ENCODE measurements at places on chromosomes 5 and 9.

DNA sequence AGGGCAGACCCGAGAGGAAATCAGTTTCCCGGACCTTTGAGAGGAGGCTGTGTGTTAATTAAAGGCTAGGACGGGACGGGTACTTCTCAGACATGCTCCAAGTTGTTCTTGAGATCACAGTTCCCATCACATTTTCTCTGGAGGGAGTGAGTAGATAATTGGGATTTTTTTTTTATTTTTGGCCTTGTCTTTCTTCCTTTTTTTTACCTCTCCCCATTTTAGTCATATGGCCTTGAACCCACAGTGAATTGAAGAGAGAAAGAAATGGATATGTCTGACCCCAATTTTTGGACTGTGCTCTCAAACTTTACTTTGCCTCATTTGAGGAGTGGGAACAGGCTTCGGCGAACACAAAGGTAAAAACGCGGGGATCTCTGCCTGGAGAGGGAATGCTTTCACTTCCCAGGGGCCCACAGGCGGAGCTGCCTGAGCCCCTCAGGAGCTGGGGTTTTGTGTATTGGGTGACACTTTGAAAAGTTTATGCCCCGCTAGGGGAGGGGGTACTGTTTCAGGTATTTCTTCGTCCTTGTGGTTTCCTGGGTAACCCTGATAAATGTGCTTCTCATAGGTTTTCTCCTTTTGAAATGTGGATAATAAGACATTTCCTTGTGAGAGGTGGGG, 191.8 kb downstream of the CD180 start:
- no peak for DNase-seq

DNA sequence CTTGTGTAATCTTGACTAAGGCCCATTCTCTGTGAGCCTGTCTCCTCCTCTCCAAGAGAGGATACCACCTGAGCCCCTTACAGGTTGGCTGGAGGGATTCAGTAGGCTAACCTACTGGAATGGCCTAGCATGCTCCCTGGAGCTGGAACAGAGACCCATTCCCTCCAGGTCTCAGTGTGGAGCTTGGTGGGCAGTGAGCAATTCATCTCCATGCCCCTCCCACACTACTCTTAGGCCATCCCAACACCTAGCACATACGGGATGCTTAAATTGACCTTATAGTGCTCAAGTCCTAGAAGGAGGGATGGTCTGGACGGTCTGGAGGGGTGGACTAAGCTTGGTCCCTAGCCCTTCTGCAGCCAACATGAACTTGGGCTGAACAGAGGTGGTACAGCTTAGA, 75.6 kb downstream of the CRB2 start:
- no peak for DNase-seq

- DNase-seq = no peak
Observed at GRCh38 chr9:109482391-109482916, 15.7 kb downstream of the PTPN3 start.

DNA sequence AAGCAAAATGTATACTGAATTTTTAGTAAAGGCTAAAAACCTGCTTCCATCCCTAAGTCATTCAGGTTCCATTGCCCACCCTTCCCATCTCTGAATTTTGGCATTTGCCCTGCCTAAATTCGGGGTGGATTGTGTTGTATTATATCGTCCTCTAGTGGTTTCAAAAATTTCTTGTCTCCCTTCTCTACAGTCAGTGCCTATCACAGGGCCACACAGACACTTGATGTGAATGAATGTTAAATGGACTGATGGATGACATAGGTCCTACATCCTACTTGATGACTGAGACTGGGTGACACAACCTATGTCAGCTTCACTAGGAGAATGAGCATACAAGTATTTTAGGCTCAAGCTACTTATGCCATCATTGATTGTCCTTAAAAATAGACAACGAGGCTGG, 45.6 kb upstream of the SLC30A5 start:
- DNase-seq = peak; percentile 31

DNA sequence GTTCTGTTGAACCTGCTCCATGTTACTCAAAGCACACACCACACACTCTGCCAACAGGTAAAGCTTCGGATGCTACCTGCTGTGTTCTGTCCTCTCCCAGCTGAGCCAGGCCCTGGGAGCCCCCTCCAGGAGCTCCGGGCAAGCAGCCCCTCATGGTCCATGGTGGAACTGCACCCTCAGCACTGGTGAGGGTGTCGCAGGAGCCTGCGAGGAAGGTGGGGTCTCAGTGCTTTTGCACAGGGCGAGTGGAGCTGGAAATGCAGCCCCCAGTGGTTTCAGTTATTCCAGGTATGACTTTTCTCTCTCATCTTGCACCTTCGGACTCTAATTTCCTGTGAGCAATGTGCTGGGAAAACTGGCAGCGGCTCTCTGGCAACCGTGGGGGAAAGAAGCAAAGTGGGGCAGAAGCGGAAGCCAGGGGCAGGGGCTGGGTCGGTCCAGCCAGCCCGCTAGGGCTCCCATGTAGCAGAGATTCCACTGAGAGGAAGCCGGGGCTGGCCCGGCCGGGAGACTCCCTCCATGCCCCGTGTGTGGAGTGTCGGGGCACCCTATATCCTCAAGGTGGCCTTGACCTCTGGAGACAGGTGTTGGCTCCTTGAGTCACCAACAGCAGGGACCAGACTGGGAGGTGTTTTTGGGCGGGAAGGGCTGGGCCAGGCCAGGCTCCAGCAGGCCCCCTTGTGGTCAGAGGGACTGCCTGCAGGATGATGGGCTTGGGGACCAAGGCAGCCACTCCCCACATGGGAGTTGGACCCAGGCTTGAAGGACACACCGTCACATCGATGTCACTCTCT, 75.6 kb upstream of the PRSS3 start:
- DNase-seq = no peak

- DNase-seq = no peak
Observed at GRCh38 chr9:33170464-33171415, 3.6 kb upstream of the B4GALT1 start.

DNA sequence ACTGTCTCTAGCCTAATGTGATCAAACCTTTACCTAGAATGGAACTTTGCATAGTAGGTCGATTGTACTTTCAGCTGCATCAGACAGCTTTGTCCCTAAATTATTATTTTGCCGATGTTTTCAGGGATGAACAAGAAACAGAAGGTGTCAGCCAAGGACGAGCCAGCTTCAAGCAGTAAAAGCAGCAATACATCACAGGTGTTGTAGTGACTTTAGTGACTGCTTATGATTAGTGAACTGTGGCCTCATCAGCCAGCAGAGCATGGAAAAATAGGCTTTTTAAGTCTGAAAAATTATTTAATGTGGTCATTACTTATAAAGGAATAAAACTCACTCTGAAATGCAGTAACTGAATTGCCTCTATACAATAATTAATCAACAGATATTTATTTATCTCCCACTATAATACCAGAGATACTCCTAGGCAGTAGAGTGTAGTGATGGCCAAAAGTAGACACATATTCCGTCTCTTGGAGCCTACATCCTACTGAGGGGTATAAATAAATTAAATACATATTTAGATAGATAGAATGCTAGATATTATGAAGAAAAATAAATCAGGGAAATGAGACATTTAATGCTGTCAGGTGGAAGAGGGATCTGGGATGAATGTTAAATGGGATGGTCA, 166.3 kb downstream of the PARP8 start:
- DNase-seq = no peak

DNA sequence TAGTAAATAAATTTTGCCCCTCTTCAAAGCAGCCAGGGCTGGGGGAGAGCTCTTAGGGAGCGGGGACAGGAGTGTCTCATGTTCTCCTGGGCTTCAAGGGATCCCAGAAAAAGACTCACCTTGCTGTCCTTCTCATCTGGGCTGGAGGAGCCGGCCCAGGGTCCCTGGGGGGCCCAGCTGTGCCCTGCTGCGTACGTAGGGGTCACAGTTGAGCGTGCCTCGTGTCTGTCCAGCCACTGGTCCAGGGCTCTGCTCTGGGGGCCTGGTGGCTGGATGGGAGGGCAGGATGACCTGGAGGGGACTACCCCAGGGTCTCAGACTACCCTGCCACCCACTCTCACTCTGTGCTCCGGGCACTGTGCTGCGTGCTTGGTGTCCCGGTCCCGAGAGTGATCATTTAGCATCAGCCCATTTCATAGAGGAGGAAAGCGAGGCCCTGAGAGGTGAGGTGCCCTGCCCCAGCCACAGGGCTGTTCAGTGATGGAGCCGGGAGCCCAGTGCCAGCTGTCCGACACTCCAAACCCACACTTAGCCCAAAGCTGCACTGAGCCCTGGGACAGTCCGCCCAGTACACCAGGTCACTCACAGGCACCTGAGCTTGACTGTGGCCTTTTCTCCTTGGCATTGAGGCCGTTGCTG, 26.2 kb upstream of the TDRD7 start:
- DNase-seq = no peak

GRCh38 chr5:24644761-24645160, at the start of gene CDH10:
TSS of gene CDH10 (minus strand) at chr5:24644978. CDS start at chr5:24593490, 51,488 bp downstream.
- peak; percentile 75 for DNase-seq

DNA sequence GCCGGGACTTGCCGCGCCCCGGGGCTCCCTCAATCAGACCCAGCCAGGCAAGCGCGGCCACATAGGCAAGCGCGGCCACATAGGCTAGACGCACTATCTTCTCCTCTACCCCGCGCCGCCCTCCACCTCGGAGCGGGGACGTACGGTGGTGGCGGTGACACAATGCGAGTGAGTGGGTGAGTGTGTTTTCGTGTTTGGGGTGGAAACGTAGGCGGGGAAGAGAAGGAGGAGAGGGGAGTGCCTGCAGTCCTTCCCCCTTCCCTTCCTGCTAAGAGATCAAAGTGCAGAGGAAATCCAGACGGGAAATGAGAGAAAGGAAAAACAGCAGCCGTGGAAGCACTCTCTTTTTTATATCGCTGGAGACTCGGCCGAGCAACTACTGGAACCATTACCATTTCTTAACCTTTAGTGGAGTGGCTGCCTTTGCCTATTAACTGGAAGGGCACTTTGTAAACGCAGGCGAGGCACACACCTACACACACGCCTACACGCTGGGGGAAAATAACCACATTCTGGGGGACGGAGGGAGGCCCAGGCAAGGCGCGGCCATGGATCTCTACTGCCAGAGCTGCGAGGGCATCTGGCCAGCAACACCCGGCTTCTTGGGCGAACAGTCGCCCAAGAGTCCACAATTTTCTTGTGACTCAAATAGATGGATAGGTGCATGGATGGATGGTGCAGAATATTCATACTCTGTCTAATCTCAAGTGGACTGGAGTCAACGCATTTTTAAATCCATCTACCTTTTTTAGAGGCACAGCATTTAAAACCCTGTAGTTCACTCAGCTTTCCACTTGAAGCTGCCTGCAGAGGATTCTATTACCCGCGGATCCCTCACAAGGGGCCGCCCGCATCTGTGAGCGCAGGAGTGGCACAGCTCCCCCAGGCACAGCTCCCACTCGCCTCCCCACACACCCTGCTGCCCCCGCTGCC, 2.1 kb downstream of the EDIL3 start:
- peak; percentile 39 for DNase-seq

- no peak for DNase-seq
Observed at GRCh38 chr9:131276094-131276888, at the start of gene FAM78A. TSS of gene FAM78A (minus strand) at chr9:131276510. CDS start at chr9:131276179, 331 bp downstream.

GRCh38 chr9:89374176-89374575, 55.9 kb downstream of the SECISBP2 start:
- no peak for DNase-seq

GRCh38 chr5:133942614-133943474, 25.6 kb downstream of the C5orf15 start:
- DNase-seq = no peak

DNA sequence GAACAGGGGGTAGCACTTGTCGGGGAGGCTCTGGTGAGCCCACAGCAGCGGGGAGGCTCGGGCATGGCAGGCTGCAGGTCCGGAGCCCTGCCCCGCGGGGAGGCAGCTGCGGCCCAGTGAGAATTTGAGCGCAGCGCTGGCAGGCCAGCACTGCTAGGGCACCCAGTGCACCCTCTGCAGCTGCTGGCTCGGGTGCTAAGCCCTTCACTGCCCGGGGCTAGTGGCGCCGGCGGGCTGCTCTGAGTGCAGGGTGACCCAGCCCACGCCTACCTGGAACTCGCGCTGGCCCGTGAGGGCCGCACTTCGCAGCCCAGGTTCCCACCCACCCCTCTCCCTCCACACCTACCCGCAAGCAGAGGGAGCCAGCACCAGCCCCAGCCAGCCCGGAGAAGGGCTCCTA, 151.0 kb downstream of the NXNL2 start:
- no peak for DNase-seq

- no peak for DNase-seq
Observed at GRCh38 chr5:103216137-103216536, 42.4 kb upstream of the MACIR start.

DNA sequence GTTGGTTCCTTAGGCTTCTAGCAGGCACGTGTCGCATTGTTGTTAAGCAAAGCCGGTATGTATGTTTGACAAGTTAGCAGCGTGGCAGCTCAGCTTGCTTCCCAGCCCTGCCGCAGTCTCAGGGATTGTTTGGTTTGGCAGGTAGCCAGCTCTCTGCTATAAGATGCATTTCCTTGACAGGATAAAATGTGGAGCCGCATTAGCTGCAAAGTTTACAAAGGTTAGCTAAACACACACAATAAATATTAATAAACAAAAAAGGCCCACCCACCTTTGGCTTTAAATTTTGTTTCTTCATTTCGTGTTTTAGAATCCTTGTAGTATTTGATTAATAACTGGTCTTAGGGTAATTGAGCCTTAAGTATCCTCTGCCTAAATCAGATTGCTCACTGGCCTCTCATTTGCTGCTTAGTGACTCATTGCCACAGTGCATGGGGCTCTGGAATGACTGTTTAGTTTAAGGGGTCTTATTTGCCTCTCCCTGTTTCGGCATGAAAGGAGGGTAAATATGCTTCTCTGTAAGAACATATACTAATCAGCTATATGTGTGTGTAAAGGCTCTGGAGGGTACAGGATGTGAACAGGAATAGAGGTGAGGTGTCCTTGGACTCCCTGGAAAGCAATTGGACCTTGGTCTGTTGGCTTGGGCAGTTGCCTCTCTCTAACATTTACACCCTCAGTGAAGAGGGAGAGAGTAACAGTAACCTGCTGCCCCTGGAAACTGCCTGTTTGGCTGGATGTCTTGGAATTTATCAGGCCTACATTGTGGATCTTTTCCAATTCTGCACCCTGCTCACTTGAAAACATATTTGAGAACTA, 122.0 kb downstream of the GDNF start:
- no peak for DNase-seq

DNA sequence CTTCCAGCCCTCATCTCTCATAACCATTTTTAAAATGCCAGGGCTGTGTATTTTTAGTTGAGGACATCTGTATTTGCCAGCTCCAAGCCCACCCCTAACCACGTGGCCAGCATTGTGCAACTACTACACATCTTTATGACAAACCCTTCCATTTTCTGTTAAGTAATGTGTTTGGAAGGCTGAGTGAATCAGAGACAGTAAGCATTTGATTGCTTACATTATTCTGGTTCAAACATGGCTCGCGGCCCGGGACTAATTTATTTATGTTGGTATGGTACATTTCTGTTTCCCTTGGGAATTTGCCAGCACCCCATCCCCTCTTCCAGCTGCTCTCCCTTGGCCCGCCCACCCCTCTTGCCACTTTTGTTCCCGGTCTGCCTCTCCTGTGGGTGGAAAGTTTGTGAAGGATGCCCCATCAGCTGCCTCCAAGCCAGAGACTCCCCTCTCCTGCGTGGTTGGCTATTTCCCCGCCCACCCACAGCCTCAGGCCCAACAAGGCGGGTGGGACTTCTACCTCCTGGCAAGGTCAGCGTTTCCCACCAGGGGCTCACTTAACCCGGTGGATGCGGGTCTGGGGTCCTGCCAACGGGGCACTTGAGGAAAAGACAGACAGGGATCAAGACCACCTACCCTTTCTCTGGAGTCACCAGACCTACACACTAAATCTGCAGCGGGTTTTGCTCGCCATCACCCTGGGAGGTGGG, 162.2 kb downstream of the HSD17B3 start:
- DNase-seq = peak; percentile 92

Data from spinal cord (tissue), 10 donors.